ENCODE measurements at places on chromosomes 2 and 18.

- DNase-seq, result no peak
Observed at GRCh38 chr18:2845172-2845571, 1.6 kb upstream of the EMILIN2 start.

DNA sequence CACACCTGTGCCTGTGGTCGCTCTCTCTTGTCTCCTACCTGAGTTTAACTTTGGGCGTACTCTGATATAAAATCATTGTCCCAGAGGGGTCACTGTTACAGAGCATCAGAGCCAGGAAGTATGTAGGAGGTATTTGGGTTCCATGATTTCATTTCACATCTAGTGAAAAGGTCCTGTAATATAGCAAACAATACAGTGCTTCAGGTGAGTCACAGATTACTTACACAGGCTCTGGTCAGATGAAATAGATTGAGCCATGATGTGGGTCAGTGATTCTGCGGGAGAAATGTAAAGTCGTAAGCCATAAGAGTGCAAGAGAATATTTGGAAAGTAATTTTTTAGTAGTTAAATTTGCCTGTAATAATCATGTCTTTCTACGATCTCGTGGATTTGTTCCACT is 70.2 kb downstream of the SOCS6 start:
- DNase-seq, result no peak

GRCh38 chr18:26103579-26103978 is 13.2 kb upstream of the SS18 start:
- DNase-seq, result peak; percentile 60

- DNase-seq, result no peak
Observed at GRCh38 chr2:71961289-71962027, 186.2 kb downstream of the CYP26B1 start.

GRCh38 chr18:76756531-76757253 is 65.7 kb upstream of the ZNF236 start:
- DNase-seq, result no peak

DNA sequence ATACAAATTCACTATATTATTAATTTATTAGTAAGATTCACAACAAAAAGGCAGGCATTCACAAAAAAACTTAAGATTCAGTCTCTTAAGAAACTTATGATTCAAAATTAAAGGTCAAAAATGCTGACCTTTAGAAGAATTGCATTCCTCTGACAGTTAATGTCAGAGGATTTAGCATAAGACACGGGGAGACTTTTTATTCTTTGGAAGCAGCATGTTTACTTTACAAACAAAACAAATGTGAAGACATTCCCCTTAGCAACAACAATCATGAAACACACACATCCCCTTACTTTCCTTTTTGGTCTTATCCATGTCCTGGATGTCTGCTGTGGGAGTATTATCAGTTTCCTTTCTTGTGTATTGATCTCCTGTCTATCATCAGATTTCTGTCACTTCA is 117.1 kb downstream of the RAD51AP2 start:
- DNase-seq, result no peak

GRCh38 chr2:104945121-104945520 is 91.2 kb downstream of the POU3F3 start:
- no peak for DNase-seq

DNA sequence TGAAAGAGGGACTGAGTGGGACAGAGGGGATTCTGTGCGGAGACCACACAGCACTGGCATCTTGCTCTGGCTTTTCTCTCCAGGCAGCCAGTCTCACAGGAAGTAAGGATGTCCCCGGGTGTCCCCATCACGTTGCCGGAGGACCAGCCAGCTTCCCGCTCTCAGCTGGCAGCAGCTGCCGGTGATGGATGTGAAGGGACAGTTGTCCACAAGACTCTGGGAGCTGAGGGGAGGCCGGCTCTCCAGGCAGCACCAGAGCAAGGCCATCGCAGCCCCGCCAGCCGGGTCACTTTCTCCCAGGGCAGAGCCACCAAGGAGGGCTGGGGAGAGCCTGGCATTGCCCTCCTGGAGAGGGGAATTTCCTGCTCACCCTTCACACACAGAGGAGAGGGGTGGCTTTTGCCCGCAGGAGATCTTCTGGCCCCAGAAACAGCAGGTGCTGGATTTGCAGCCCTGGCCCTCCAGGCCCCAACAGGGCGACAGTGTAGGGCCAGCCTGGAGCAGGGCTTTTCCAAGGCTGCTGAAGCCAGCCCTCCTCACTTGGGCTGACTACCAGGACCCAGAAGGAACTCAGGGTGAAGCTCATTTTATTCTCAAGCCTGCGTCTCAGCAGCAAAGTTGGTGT is 24.0 kb upstream of the B3GNT7 start:
- no peak for DNase-seq

GRCh38 chr2:205781244-205781931 is 99.1 kb downstream of the NRP2 start:
- DNase-seq, result no peak

DNA sequence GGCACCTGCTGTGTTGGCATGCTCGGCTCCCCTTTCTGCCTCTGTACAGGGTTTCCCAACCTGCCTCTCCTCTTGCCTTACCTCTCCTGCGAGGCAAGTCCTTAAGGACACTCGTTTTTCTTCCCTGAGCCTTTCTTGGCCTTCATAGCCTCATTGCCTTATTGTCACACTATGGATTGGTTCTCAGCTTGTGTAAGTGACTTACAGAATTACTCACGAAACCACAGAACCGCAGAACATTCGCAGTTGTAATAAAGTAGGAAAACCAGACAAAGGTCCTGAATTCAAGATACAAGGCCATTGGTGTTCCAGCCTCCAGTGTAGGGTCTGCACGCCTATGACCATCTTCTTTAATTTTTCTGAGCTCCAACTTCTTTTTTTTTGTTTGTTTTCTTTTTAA is 317.6 kb upstream of the SMIM21 start:
- no peak for DNase-seq

- DNase-seq, result no peak
Observed at GRCh38 chr2:174561283-174561971, 36.2 kb downstream of the WIPF1 start.

- DNase-seq, result no peak
Observed at GRCh38 chr2:128494307-128494639, 175.6 kb upstream of the HS6ST1 start.

GRCh38 chr2:238420878-238421694 is 5.6 kb upstream of the ASB1 start:
- DNase-seq, result peak; percentile 68

GRCh38 chr18:63074981-63075404 is 244.6 kb downstream of the BCL2 start:
- peak; percentile 21 for DNase-seq

GRCh38 chr2:11708106-11708505 is 38.1 kb upstream of the NTSR2 start:
- no peak for DNase-seq

DNA sequence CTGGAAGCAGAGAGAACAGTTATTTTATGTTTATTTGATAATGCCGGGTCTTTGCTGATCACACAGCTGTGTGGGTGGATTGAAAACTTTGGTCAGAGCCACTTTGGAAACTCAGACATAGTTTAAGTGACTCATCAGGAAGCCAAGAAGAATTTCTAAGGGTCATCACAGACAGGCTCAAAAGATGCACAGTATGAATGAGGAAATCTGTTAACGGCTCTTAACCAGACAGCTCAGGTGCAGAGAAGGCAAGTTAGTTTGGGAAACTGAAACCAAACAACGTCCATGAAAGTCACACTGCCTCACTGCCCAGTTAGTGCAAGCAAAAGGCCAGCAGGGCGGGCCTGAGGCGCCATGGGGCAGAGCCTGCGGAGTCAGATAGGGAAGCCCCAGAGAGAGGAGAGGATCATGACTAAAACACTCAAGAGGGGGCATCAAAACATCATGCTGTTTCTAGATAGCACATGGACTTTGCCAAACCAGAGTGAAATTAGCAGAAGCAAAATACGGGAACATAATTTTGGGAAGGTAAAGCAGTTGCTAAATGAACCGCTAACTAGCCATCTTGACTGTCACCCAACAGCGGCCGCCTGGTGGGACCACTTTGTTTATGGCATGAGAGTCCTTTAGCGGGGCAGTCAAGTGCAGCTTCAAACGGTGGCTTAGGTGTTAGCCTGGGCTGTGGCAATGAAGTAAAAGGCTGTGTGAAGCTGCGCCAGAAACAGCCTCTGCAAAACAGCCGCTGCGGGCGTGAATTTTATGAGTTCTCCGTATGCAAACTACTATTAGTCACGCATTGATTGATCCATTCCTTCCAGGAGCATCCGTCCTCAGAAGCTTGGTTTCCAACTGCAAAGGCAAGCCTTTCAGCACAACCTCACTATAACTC is 101.2 kb downstream of the KCTD18 start:
- peak; percentile 12 for DNase-seq

DNA sequence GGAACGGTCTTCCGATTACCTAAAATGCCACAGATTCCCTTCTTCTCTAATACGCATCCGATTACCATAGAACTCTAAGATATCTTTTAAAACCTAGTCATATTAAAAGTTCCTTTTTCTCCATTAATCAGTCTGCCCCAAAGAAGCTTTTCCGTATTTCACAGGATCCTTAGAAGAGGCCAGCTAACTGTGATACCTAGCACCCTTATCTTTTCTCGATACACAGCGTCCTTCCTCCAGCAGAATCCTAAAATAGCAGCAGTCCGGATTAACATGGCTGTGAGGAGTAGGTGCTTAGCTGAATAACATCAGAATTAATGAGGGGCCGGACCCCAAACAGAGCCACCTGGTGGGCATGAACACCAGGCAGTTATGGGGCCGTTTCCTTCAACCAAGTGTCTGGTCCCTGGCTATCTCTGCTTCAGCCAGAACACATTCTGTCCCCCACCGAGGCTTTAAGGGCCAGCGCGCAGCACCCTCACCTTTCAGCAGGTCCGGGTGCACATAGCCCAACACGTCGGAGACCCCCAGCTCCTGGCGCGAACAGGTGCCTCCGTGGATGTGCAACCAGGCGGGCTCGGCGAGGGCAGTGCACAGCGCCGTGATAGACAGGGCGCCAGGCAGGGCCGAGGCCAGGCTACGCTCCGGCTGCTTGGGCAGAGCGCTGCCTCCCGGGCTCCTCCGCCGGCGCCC is 995 bp downstream of the TMEM127 start:
- DNase-seq, result peak; percentile 49

DNA sequence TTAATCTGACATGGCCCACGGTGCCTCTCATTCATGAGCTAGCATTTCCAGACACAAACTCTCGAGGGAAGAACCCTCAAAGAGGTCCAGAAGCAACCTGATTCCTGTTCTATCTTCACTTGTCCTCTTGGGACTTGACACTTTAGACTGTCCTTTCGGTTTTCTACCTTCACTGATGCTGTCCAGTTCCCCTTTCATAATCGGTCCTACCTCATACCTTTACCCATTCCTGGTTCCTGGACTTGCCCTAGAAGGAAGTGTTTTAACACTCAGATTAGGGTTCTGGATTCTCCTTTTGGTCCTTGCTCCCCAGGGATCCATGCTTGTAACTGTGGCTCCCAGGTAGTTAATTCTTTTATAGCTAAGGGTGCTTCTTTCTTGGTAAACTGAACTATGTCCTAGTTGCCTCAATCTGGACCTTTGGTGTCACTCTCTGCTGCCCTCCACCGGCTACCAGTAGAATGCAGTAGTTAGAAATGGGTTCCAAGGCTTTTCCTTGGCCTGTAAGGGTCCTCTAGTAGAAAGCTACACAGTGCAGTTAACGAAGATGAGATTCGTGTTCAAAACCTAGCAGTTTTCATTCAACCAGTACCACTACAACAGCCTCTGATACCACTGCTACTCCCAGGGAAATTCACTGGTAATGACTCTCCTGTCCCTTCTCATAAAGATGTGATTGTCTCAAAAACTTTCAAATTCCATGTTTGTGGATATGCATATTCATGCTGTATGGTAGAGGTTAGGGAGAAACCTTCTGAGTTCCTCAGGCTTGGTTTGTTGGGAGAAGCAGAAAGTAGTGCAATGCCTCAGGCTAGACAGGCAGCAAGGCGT is 178.1 kb upstream of the CYP26B1 start:
- peak; percentile 13 for DNase-seq

DNA sequence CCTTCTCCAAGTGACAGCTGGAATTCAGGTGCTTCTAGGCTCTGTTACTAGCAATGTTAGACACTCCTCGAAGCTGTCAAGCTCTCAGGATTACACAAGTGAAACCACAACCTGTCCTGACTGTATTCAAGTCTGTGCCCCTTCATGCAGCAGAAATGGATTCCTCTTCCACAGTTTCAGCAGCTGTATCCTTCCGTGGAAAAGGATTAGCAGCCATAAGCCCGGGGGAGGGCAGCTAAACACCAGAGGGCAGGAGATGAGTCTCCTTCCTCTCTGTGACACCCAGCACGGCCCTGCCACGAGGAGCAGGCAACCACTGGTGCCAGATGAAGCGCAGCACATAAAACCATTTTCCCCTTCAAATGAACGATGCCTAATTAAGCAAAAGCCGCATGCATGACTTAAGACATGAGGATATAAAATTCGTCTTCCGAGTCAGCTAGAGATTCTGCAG is 1.2 kb downstream of the ST3GAL5 start:
- peak; percentile 73 for DNase-seq

- DNase-seq, result no peak
Observed at GRCh38 chr2:182088681-182089320, 103.1 kb downstream of the PPP1R1C start.

DNA sequence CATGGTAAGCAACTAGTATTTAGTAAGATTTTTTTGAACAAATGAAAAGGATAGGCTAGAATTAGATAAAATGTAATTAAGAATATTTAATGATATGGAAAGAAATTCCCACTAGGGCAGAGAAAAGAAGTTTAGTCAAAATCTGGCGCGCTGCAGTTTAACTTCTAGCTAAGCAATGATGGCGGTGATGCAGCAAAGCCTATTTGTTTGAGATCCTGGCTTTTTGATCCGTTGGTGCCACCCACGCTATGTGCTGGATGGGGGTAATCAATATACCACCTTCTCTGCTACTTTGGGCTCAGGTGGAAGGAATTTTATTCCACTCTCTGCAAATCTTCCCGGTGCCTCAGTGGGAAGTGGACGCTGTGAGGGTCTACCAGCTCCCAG is 421 bp upstream of the FAM171B start:
- no peak for DNase-seq

DNA sequence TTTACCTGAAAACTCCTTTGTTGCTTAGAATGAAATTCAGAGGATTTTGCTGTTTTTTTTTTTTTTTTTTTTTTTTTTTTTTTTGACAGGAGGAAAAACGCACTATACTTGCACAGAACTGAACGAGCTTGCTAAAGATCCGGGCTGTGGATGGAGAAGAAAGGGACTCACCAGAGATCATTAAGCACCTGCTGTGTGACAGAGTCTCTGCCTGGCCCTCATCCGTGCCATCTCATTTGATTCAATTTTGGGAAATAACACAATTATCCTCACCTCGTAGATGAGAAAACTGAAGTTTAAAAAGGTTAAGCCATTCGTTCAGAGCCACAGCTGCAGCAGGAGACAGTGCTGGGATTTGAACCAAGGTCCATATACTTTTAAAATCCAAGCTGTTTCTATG is 775.4 kb upstream of the ID2 start:
- DNase-seq, result no peak

- DNase-seq, result no peak
Observed at GRCh38 chr2:54545702-54546450, 89.7 kb downstream of the SPTBN1 start.

- peak; percentile 21 for DNase-seq
Observed at GRCh38 chr2:134917360-134917865, 1.2 kb upstream of the CCNT2 start.

DNA sequence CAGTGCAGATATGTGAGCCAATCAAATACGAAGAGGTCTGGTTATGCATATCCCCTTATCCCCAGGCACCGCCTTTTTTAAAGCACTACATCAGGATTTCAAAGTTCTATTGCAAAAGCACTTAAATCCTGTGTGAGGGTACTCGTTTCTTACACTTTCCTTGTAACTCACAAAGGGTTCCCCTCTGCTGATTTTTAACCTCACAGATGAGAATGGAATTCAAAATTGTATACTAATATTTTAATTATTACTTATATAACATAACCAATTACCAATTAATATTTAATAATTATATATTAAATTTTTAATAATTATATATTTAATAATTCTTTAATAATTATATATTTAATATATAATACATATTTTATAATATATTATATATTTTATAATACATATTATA is 126.2 kb upstream of the MAPRE2 start:
- DNase-seq, result no peak

Data from RPMI8226 (cell line).